ENCODE measurements at places on chromosomes 7 and 10.

DNA sequence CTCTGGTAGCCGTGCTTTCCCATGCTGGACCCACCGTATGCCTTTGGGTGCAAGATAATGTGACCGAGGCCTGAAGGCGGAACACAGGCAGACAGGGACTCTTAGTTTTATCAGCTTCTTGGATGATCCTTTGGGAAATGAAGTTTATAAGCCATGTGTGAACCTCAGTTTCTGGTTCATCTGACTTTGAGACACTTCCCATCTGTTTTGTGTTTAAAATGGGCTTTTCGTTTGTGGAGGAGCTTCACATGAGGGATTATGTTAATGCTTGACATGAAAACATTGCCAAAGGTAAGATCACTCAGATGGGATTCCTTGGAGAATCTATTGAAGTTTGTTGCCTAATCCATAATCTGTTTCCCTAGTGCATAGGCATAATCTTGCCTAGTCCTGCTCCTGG lies 249.8 kb upstream of the LYZL1 start:
- DNase-seq, result no peak

DNA sequence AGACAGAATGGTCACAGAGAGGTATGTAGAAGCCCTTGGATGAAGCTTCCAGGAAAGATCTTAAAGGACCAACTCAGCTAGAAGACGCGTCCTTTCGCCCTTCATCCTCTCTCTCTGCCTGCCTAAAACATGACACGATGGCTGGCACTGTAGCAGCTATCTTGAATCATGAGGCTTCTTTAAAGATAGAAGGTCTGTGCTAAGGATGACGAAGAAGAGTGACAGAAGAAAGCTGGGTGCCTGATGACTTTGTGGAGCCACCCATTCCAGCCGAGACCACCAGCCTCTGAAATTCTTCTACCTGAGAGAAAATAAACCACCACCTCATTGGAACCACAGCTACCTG lies 25.5 kb downstream of the WDR86 start:
- DNase-seq, result no peak

- no peak for DNase-seq
These were observed 12.1 kb downstream of the IL15RA start for GRCh38 chr10:5965266-5965665.

- no peak for DNase-seq
These were observed 174.2 kb upstream of the NPVF start for GRCh38 chr7:25402532-25402931.

DNA sequence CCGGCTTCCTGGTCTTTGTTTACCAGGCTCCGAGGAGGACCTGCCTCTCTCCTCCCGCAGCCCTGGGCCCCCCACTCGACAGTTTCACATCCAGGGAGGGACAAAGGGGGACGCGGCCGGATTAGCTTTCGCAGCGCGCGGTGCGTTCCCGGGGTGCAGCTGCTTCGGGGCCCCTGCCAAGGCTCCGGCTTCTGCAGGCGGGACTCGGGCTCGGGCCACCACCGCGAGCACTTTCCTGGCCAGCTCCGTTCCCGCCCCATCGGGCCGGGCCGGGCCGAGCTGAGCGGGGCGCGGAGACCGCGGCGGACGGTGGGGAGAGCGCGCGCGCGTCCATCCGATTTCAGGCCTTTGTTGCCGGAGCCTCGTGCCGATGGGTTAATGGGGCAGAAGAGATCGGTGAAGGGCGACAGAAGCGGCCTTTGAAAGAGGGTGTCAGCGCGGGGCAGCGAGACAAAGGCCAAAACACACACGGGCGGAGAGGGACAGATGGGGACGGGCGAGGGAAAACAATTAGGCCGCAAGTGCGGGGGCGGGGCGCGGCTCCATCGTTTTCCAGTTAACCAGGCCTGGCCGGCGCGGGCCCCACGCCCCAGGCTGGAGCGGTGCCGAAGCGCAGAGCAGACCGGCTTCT lies 8.5 kb upstream of the UNCX start:
- no peak for DNase-seq

DNA sequence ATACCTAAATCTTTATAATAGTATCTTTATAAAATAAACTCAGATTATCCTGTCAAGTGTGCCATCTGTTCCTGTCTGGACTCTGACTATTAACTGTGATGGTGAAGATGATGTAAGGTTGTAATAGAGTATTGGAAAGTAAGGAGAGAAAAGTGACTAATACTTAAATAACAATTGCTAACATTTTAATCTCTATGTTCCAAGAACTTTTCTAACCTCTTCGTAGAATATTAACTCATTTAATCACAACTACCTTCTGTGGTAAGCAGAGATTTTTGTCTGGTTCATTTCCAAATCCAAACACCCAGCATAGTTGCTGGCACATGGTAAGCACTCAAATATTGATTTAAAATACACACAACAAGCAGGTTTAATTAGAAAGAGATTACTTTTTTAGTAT lies 2.5 kb downstream of the TNPO3 start:
- no peak for DNase-seq

DNA sequence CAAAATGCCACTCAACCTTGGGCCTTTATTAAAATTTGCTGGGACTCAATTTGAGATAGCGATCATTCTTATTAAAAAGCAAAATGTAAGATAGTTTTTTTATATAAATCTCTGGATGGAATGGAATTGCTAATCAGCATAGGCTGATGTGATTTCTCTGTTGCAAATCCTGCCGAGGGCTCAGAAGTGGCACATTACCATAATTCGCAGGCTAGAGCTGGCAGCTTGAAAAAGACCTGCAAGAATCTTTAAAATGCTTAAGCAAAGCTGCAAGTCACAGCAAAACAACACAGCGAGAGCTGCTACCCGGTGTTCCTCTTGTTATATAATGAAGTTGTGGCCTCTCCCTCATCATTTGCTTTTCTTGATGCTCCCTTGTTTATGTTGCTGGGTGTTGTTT lies 448.1 kb downstream of the GATA3 start:
- no peak for DNase-seq

DNA sequence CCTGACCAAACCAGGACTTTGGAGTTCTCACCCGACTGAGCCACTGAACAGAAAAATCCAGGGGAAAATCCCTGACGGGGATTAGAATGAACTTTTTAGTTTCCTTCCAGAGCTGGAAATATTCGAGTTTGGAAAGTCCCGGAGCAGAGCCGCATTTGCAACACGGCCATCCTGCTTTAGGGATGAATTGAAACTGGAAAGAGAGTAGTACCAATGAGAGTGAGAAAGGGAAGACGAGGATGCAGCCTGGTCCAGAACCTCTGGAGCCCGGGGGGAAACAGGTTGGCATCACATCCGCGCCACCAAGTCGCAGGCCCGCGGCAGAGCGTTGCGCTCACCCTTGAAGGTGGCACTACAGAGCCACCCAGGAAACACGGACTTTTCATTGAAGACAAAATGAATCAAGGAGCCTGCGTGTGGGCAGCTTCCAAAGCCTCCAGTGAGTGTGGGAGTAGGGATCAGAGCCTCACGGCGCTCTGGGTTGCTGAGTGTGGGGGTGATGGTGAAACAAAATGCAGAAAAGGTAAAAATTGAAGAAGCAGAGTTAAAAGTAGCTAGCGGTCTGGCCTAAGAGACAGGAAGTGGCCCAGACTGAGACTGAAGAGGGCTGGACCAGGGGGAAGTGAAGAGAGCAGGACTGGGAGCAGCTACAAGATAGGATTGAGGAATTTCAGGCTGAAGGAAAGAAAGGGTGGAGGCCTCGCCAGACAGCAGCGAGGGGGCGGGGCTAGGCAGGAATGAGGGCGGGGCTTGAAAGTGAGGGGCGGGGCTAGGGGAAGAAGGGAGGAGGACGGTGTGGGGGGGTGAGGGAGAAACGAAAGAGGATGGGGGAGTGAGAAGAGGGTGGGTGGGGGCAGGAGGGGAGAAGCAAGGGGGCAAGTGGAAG lies 1.8 kb downstream of the SMURF1 start:
- DNase-seq, result peak; percentile 53

DNA sequence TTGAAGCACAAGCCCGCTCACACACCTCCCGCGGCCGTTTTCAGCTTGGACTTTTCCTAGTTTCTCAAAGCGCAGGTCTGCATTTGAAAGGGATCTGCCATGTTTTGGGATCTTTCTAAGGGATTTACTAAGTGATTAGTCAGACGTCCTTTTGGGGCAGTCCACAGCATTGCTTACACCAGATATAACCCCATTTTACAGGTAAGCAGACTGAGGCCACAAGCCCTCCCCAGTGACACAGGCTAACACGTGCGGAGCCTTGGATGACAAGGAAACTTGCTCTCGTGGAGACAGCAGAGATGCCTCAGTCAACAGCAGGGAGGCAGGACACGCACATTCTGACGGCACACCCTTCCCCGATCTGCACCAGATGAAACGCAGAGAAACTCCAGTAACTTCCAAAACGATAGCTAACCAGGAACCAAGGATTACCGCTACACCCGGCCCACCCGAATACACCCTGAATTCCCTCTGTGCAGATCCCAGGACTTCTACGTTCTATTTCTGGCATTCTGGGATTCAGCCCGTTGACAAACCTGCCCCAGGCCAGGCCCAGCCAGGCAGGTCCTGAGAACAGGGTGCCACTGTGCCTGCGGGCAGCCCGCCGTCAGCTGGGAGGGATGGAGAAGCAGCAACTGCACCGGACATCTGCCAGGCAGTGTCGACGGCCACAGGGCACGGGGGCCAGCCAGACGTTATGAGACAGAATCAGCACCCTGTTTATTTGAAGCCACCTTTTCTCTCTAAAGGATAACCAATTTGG lies 27.9 kb downstream of the FOXL3 start:
- no peak for DNase-seq

GRCh38 chr10:77925795-77926565 lies 575 bp downstream of the DLG5 start:
- no peak for DNase-seq

- DNase-seq, result no peak
These were observed 37.0 kb upstream of the CASD1 start for GRCh38 chr7:94472608-94473007.

DNA sequence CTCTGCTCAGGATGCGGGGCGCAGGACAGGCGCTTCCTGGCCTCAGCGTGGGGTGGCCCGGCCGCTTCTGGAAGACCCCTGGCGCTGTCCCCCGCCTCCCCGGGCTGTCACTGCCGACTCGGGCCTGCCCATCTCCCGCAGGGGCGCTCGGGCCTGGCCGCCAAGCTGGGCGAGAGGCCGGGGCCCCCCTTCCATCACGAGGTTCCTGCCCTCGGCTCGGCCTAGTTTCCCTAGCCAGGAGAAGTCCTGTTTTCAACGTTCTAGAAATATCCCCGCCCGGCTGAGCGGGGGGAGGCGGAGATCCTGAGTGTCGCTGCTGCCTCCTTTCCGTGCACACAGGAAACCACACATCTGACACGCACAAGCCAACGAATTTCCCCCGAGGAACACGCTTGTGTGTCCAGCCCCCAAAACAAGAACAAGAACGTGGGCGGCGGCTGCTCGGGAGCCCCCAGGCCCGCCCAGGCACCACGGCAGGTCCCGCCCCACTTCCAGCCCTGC lies 33.7 kb downstream of the AP5Z1 start:
- DNase-seq, result no peak
